ENCODE measurements at places on chromosomes 2 and 18.

- peak; percentile 60 for DNase-seq
Measured at GRCh38 chr2:148643998-148644882, at the start of gene EPC2. TSS of gene EPC2 (plus strand) at chr2:148644751. CDS start at chr2:148645018, 267 bp downstream.

DNA sequence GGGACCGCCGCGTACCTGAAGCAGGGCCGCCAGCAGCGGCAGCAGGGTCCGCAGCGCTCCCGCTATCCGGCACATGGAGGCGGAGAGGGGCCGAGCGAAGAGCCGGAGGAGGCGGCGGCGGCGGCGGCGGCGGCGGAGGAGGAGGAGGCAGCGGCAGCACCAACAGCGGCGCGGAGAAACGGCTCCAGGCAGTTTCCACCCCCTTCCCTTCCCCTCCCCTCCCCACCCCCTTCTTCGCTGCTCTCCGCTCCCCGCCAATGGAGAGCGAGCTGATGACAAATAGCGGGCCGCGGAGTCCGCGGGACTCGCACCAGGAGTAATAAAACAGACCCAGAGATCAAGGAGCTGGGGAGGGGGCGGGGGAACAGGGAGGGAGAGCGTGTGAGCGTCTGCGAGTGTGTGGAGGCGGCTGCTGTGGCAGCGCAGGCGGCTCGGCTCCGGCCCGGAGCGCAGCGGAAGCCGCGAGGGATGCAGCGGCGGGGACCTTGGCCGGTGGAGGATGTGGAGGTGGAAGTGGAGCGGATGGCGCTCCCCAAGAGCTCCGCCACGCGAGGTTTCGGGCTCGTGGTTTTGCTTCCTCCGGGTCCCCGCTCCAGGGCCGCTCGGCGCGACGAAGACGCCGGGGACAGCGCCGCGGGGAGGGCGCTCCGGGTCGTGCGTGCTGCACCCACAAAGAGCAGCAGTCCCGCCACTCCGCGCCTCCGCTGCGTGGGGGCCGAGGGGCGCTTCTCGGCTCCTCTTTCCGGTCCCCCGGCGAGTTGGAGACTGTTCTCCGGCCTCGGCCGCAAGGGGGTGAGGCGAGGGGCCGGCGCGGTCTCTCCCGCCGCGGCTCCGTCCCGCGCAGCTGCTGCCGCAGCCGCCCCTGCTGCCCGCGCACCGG is at the start of gene CDH2:
Gene CDH2, minus strand, starts transcription at position 183 of the 880 bp plus-strand sequence. Its CDS starts 108 bp downstream, at position 75.
- DNase-seq, result peak; percentile 88

DNA sequence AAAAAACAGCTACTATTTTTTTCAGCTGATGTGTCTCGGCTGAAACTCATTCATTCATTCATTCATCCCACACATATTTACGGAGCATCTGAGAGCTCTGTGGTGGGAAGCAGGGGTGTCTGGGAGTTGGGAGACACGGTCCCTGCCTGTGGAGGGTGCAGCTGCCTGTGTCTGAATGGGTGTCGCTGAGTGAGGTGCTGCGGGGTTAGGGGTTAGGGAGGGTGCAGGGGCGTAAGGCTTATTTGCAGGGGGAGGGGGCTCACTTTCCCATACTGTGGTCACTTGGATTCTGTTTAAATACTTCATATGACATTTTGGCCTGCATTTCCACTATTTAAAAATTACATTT is 89.4 kb upstream of the ASB18 start:
- no peak for DNase-seq

DNA sequence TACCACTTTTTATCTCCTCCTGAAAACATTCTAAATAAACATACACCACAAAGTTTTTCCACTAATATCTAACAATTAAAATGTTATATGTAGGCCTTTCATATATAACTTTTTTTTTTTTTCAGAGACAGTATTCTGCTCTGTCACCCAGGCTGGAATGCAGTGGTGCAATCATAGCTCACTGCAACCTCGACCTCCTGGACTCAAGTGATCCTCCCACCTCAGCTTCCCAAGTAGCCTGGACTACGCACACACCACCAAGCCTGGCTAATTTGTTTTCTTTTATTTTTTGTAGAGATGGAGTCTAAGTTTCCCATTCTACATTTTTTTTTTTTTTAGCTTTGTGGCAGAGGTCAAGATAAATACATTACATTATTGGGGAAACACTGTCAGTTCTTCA is 1612.6 kb upstream of the NXPH2 start:
- DNase-seq, result no peak

DNA sequence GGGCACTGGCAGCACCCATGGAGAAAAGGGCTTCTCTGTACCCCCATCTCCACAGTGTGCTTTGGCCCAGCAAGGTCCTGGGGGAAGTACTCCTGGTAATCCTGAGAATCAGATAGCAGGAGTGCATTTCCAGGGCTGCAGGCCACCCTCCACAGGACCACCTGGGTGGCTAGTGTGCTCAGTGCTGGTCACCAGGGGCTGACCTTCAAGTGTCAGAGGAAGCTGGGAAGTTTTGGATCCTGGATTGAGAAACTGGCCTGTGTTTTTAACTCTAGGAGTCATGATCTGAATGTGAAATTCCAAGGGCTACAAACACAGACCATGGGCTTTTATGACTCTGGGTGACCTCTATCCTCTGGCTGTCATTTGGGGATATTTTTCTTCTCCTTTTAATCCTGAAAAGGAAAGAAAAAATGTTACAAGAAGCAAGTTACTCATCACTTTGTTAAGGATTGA is 9.3 kb downstream of the RHOB start:
- DNase-seq, result no peak
